ENCODE measurements at places on chromosomes 6 and 20.

GRCh38 chr6:123215211-123215610 lies 219.2 kb downstream of the CLVS2 start:
- no peak for DNase-seq

DNA sequence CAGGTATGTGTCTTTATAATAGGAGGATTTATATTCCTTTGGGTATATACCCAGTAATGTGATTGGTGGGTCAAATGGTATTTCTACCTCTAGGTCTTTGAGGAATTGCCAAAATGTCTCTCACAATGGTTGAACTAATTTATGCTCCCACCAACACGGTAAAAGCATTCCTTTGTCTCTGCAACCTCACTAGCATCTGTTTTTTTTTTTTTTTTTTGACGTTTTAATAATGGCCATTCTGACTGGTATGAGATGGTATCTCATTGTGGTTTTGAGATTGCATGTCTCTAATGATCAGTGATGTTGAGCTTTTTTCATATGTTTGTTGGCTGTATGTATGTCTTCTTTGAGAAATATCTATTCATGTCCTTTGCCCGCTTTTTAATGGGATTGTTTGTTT lies 144.9 kb upstream of the RGS17 start:
- no peak for DNase-seq

DNA sequence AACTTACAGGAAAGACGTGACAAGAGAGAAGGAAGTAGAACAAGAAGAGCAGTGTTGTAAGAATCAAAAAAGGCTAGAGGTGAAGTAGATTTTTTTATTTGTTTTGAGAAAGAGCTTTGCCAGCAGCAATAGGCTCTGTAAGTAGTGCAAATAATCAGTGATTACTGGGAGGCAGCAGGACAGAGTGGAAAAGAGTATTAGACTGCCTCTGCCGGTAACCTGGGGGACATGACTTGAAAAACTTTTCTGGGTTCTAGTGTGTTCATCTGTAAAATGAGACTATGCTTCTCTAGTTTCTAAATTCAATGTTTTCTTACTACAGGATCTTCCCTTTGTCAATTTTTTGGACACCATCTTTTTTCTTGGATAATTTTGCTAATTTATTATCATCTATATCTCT lies 5.8 kb upstream of the IRAK1BP1 start:
- no peak for DNase-seq

GRCh38 chr6:64084185-64084663 lies 448.6 kb downstream of the PHF3 start:
- peak; percentile 74 for DNase-seq

GRCh38 chr20:58198384-58198783 lies 30.1 kb downstream of the ANKRD60 start:
- no peak for DNase-seq

Data from large intestine (tissue), 12 donors.